ENCODE measurements at places on chromosomes 1 and 21.

GRCh38 chr21:31255896-31256295 is 88.2 kb downstream of the TIAM1 start:
- no peak for DNase-seq

GRCh38 chr1:239816081-239816782 is 275.5 kb upstream of the FMN2 start:
- DNase-seq: peak; percentile 77

DNA sequence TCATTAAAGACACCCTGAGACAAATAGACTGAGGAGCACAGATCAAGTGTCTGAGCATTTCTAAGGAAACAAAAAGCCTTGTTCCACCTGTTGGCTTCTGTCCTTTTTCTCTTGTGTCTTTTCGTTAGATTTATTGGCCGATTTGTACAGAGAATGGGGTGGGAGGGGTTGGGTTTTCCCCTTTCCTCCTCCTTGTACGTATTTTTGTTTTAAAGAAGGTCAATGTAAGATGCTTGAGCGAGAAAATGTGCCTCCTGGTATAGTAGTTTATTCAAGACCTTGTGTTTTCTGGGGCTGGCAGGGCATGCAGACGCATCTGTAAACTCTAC is 1.2 kb downstream of the BCL9 start:
- no peak for DNase-seq

- DNase-seq: no peak
Observed at GRCh38 chr1:201022493-201022819, 1.1 kb downstream of the KIF21B start.

DNA sequence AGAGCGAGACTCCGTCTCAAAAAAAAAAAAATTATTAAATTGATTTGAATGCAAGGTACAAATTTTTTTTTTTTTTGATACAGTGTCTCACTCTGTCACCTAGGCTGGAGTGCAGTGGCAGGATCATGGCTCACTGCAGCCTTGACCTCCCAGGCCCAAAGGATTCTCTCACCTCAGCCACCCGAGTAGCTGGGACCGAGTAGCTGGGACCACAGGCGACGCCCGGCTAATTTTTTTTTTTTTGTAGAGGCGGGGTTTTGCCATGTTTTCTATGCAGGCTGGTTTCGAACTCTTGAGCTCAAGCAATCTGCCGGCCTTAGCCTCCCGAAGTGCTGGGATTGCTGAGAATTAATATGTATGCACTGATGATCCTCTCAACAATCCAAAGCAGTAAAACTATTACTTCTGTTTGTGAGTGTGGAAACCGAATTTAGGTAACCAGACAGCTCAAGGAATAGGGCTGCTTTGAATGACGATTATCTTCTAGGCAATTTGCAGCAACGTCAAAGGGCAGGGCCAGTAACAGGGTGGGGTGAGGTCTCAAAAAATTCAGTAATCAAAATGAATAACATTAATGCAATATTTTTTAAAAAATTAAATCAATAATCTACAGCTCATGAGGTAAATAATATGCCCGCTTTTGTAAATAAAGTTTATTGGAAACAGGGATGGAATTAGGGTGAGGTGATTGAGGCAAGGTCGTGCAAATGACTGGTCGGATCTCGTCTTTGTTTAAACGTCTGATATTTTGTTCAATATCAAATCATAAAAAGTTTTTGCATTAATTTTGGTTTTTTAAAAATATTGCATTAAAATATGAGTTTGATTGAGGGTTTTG is 1.2 kb downstream of the CLSPN start:
- DNase-seq: peak; percentile 12

DNA sequence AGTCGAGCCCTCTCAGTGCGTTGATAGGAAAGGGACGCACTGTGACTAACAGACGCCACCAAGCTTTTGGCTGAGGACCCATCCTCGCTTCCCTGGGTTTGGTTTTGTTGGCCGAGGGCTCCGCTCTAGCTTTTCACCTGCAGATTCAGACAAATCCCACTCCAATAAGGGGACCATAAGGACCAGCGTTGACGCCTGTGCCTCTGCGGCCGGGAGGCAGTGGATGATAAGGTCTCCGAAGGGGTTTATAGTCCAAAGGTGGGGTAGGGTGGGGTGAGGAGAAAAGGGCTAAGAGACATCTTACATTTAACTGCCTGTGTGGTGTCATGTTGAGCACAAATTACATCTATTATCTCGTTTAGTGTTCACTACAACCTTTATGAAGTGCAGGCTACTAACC is 760 bp downstream of the PEX14 start:
- DNase-seq: no peak

GRCh38 chr1:226660410-226661182 is 78.5 kb downstream of the ITPKB start:
- no peak for DNase-seq

GRCh38 chr1:174968750-174969244 is 30.9 kb upstream of the CACYBP start:
- DNase-seq: peak; percentile 90

DNA sequence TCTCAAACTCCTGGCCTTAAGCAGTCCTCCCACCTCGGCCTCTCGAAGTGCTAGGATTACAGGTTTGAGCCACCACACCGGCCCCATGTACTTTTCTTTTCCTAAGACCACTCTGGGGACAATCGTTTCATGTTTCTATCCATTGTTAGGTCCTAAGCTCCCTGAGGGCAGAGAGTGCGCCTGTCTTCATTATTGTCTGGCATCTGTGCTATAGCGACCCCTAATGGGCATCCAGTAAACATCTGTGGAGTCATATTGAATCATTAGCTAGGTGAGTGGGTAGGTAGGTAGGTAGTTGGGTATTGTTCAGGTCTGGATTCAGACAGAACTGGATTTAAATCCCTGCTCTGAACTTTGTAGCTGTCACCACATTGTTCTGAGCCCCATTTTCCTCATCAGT is 66.1 kb downstream of the TMEM53 start:
- DNase-seq: no peak

DNA sequence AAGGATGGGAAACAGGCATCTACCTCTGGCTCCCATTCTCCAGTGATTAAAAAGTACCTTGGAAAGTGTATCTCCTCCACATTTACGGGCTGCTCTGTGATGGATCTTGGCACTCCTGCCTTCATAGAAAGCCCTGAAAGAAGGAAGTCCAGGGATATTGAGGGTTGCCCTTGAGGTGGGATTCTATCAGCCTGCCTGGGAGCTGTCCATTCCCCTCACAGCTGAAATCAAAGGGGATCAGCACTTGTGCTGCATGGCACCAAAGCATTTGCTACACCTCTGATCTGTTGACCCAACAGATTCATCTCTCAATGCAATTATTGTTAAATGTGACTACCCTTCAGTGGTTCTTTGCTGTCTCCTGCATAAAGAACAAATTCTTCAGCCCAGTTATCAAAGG is 442.0 kb upstream of the RUNX1 start:
- no peak for DNase-seq

GRCh38 chr21:38903690-38904139 is 98.0 kb downstream of the ETS2 start:
- no peak for DNase-seq

- DNase-seq: peak; percentile 80
Observed at GRCh38 chr21:36478207-36478701, 1.7 kb downstream of the CLDN14 start.

DNA sequence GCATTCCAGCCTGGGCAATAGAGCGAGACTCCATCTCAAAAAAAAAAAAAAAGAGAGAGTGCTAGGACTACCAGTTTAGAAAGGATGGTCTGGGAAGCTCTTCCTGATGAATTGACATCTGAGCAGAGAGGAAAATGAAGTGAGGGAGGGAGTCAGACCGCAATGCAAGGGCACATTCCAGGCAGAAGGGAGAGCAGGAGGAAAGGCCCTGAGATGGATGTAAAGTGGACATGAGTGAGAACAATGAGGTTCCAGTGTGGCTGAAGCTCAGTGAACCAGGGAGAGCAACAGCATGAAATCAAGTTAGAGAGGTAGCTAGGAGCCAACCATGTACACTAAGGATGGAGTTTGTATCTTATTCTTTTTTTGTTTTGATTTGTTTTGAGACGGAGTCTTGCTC is 55.9 kb upstream of the SPOCD1 start:
- DNase-seq: no peak

DNA sequence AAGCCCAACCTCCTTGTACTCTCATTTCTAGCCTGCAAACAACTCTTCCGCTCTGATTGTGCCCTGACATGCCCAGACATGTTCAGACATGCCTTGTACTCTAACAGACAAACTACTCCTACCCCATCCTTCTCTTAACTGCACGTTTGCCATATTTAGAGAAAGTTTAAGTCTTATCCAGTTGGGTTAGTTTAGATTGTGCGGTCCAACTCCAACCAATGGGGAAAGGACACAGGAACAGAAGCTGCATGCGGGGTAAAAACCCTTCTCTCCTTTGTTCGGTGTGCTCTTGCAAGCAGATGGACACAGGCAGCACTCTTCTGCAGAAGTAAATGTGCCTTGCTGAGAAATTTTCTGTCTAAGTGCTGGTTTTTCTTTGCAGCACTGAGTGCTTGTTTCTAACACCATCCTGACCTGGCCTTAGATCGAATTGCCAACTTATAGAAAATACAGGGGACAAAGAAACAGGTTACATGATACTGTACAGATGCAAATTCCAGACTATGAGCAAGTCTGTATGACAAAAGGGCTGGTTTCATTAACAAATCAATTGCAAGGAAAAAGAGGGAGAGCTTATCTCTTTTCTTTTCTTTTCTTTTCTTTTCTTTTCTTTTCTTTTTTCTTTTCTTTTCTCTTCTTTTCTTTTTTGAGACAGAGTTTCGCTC is 35.8 kb upstream of the IFNGR2 start:
- no peak for DNase-seq

- no peak for DNase-seq
Observed at GRCh38 chr1:211548321-211549091, 30.5 kb downstream of the SLC30A1 start.

GRCh38 chr1:72892461-72892860 is 610.1 kb upstream of the NEGR1 start:
- peak; percentile 28 for DNase-seq

DNA sequence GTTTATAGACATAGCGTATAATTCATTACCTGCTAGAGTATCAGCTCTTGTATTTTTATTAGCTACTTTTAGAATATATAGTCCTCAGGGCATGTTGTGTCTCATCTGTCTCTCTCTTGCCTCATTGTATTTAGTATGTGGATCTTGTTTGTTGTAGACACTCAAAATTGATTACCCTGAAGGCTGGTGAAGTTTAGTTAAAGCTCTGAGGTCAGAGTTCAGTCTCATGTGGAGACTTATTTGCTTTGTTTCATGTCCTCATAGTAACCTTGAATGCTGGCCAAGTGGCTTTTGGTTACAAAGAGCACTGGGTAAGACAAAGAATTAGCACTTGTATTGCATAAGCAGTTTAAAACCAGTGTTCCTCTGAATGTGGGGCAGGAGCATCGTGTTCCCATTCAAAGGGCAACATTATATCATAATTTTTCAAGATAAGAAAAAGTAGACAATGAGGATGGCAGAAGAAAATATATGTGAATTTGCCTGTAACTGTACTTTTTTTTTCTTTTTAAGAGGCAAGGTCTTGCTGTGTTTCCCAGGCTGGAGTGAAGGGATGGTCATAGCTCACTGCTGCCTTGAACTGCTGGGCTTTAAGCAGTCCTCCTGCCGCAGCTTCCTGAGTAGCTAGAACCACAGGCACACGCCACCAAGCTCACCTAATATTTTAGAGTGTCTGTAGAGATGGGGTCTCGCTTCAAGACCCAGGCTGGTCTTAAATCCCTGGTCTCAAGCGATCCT is 17.4 kb downstream of the CNST start:
- peak; percentile 61 for DNase-seq

- no peak for DNase-seq
Observed at GRCh38 chr1:227941509-227942020, 6.2 kb downstream of the WNT9A start.

- DNase-seq: no peak
Observed at GRCh38 chr1:3345792-3346191, 108.7 kb upstream of the ARHGEF16 start.

DNA sequence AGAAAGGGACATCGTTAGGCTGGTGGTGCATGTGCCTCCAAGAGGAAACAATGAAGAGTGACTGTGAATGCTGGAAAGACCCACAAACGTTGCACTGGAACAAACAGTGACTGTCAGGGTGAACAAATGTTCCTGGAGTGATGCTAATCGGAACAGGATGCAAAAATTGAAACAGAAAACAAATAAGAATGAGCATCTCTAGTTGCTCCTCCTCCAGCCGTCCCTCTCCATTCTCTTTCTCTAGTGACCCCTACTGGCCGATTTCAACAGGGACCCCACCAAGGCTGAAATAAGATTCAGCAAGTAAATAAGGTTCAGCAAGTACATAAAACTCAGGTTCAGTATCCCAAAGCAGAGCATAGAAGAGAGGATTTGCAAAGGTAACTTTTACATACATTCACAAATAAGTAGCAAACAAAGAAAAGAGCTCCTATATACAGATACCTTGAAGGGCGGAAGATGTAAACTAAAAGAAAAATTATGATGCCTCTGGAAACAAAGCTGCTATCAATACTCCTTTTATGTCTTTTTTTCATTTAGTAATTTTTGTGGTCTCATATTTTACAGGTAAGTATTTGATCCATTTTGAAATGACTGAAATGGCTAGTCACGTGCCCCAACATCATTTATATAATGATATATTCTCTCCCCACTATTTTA is 836.1 kb upstream of the ADAMTS5 start:
- peak; percentile 38 for DNase-seq

DNA sequence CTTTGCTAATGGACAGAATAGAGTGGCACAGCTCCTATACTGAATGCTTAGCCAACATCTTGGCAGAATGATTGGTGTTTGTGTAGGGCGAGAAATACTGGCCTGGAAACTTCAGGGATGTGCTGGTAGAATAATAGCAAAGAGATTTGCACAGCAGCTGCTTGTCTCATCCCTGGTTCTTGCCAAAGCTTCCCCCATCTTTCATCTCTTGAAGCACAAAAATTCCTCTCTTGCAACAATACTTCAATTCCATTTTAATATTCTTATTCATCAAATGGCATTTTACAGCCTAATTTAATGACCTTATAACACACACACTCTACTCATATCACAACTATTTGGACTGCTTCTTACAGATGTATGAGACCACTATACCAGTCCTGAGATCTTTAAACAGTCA is 37.7 kb downstream of the LHX8 start:
- no peak for DNase-seq

GRCh38 chr1:68173283-68173935 is 58.9 kb downstream of the WLS start:
- peak; percentile 81 for DNase-seq

DNA sequence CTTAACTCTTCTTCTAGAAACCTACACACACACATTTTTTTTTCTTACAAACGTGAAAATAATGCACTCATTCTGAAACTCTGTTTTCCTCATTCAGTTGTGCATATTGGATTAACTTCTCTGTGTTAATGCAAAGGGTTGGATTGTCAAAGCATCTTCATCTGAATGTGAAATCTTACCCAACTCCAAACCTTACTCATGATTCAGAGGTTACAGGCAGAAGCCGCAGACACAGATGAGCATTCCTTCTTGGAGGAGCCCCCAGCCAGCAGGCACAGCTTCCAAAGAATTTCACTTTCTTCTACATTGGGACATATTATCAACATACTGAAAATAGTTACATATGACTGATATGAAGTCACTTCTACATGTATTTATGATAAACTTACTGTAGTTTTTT is 15.7 kb downstream of the PATJ start:
- DNase-seq: no peak

All from astrocyte of the spinal cord (primary cell).